CD4-positive, alpha-beta T cell treated with Interleukin-4 for 4 hours (primary cell): ENCODE measurements at places on chromosomes 4 and X.

- DNase-seq, result no peak
Observed at GRCh38 chr4:156830351-156830750, 141.2 kb downstream of the PDGFC start.

GRCh38 chrX:132648895-132649294 is 160.1 kb upstream of the MBNL3 start:
- DNase-seq, result no peak

DNA sequence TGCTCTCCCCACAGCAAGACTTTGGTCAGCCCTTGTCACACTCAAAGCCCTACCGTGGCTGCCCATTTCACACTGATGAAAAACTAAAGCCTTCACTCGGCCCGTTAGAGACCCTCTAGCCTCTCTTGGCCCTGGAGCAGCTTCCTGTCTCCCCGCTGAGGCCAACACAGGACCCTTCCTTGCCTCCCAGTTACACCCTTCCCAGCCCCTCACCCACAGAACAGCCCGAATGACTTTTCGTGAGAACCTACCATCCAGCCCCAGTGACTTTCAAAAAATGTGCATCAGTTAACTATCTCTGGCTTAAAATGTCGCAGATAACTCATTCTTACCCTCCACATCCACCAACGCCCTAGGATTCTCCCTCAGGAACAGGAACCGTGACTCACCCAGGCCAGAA is 756 bp upstream of the TAF9B start:
- DNase-seq, result no peak

DNA sequence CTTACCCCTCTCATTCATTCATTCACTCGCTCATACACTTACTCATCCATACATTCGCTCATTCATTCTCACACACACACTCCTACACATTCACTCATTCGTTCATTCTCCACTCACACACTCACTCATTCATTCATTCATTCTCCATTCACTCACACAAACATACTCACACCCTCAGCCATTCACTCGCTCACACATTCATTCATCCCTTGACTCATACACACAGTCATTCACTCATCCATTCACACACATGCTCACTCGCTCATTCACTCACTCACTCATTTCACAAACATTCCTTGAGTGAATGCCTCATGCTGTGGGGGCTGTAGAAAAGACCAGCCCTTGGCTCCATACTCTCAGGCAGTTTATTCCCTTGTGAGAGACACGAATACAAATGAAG is 151.1 kb upstream of the MAMLD1 start:
- no peak for DNase-seq

DNA sequence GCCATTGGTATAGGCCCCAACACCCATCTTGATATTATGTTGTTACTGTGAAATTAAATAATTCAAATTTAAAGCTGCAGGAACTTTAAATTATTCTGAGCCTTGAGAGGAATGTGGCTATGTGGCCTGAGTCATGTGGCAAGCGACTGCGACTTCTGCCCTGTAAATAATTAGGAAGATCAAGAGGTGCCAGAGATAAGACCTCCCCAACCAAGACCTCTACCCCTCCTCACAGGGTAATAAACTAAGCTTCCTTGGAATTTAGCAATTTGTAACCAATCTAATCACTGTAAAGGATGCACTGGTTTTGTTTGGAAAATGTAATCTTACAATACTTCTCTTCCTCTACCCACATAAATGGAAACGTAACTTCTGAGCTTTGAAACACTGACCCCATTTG is 501.9 kb downstream of the RAPGEF2 start:
- DNase-seq, result no peak

DNA sequence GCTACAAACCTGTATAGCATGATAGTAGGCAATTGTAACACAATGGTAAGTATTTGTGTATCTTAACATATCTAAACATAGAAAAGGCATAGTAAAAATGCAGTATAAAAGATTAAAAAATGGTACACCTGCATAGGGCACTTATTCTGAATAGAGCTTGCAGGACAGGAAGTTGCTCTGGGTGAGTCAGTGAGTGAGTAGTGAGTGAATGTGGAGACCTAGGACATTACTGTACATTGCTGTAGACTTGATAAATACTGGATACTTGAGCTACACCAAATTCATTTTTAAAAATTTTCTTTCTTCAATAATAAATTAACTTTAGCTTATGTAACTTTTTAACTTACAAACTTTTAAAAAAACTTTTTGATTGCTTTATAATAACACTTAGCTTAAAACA is 68.2 kb upstream of the MAML3 start:
- DNase-seq, result no peak

DNA sequence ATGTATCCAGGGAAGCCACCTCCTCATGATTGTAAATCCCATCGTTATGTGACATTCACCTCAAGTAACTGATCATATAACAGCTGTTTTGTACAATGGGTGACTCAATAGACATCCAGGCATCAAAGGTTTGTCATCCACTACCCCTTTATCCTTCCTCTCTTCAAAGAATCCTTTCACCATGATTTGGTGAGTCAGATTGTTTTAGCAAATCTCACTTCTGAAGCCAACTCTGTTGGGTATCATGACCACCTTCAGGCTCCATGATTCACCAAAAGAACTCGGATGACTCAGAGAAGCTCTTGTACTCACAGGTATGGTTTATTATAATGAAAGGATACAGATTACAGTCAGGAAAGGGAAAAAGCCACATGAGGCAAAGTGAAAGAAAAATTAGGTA is 132.1 kb downstream of the PWWP3B start:
- no peak for DNase-seq

GRCh38 chr4:140497405-140497746 is 717 bp downstream of the MGAT4D start:
- DNase-seq, result no peak

- DNase-seq, result no peak
Observed at GRCh38 chr4:22508376-22508775, 7.5 kb downstream of the ADGRA3 start.

DNA sequence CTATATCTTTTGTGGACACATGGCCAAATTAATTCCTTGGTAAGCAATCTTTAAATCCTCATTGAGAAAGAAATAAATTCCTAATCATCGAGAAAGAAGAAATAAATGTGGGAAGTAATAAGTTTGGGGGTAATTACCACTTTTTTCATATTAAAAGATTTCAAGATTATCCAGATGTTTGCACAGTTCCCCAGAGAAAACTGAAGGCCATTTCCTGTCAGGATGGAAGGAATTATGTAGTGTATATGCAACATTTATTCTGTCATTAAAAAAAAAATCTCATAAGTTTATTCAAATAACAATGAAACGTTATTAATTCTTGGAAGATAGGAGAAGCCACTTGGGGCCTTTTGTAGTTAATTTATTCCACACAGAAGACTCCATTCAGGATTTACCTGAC is 385.6 kb upstream of the NR3C2 start:
- DNase-seq, result no peak

DNA sequence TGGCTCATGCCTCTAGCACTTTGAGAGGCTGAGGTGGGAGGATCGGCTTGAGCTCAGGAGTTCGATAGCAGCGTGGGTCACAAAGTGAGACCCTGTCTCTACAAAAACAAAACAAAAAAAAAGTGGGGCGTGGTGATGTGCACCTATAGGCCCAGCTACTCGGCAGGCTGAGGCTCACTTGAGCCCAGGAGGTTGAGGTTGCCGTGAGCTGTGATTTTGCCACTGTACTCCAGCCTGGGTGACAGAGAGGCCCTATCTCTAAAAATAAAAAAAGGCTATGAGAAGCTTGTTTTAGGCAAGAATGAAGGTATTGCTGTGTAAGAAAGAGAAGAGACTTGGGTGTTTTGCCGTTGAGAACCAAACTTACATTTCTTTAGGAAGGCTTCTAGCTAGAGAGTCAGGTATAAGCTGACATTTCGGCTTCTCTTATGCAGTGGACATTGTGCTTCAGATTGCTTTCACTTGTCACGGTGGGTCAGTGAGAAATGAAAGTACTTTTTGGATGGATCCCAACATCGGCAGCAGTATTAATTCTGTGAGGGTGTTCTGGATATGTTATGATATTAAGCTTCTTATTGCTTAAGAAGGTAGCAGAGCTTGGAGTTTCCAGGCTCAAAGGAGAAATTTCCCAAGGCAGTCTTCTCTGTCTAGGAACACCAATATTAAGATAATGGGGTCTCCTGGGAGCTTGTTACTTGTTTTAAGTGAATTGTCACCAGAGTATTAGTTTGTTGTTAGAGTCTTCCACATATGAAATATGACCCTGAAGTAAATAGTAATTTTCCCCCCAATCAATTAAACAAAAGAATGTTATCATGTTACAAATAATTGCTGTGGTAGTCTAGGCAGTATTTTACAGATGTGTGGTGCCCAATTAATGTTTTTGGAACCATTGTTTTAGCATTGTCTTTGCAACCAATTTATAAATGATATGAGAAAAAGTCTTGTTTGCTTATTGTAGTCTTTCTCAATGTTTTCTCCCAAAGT is 17.6 kb downstream of the TMEM131L start:
- DNase-seq, result no peak

DNA sequence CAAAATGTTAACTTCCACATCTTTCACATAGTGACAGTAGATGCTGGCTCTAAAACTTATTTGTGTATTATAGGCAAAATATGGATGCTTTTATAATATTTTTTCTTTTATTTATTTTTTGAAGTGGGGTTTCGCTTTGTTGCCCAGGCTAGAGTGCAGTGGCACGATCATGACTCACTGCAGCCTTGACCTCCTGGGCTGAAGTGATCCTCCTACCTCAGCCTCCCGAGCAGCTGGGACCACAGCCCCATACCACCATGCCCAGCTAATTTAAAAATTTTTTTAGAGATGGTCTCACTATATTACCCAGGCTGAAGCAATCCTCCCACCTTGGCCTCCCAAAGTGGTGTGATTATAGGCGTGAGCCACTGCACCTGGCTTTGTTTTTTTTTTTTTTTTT is 48.6 kb downstream of the ZFX start:
- DNase-seq, result no peak

- DNase-seq, result no peak
Observed at GRCh38 chr4:156558373-156559025, 413.1 kb downstream of the PDGFC start.

GRCh38 chr4:176393306-176394013 is 73.7 kb downstream of the SPCS3 start:
- DNase-seq, result no peak

- peak; percentile 32 for DNase-seq
Observed at GRCh38 chr4:70559211-70559830, 32.7 kb upstream of the AMBN start.

DNA sequence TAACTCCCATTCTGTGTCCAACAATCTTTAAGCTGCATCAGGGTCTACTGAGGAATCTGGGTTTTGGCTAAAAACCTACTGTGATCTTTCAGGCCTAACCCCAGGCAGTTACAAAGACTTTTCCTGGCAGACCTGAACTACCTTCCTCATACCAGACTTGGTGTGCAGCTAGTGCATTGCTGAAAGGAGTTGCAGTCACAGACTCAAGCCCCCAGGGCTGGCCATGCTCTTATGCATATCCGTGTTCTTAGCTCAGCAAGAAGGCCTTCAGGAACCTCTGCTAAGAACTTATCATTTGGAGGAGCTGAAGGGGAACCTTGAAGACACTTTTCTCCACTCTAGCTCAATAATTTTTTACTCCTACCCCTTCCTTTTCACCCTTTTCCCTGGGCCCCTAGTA is 147.5 kb downstream of the INPP4B start:
- DNase-seq, result no peak

DNA sequence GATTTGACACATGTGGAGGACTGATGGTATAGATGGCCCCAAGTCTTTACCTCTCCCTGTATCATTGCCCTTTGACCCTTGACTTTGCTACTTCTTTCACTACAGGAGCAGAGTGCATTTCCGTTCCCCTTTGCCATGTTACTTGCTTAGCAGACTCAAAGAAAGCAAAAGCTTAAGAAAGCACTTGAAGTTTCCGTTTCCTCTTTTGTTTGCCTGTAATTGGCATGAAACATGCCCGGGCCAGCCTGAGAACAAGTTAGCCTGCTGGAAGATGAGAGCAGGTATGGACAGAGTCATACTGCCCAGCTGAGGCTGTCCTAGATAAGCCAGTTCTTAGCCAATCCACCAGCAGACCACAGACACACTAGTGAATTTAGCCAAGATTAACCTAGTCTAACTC is 206.0 kb downstream of the BCOR start:
- DNase-seq, result no peak

DNA sequence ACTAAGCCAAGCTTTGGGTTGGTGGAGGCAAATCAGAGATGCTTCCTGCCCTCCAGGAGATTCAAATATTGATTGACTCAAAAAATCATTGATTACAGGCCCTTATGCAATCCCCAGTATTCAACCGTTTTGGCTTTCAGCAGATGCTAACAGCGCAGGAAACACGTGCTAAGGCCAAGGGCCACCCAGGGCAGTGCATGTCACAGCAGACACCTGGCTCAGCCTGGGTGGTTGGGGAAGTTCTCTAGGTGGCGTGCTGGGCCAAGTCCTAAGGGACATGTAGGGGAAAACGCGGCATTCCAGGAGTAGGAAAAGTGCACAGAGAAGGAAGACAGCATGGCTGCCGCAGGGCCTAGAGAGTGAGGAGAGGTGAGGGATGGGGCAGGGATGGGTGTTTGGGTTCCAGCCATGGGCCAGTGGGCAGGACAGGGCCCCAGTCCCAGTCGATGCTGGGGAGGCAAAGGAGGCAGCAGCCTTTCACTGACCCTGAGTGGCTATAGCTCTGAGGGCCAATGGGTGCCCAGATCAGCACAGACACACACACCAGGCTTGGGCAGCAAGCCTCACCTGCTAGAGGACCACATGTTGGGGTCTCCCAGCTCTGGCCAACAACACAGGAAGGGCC is 239.1 kb downstream of the EVC2 start:
- no peak for DNase-seq

DNA sequence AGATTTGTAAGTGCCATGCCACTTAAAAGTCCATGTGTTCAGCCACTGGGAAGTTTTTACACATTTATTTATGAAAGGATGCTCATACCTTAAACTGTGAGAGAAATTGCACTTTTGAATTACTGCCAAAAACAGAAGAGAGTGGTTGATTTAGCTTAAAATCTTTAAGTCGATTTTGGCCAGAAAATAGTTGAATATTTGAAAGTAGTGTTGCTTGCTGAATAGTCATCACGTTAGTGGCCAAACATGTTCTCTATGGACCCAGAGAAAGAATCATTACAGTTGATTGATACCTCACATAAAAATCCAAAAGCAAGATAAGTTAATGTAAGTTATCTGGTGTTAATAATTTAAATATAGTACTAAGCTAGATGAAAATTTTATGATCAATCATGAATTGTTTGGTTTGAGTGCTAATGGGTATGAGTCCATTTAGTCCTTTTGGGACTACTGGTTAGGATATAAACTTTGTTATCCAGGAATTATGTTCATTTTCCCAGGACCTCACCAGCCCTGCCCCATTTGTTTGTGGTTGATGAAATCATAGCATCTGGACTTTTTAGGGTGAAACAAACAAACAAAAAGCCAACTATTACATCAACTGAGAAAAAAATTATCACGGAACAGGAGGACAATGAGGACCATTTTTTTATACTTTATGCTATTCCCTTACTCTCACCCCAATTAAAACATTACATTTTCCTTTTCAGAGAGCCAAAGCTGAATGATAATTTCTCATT is 6.3 kb downstream of the GIMD1 start:
- no peak for DNase-seq

DNA sequence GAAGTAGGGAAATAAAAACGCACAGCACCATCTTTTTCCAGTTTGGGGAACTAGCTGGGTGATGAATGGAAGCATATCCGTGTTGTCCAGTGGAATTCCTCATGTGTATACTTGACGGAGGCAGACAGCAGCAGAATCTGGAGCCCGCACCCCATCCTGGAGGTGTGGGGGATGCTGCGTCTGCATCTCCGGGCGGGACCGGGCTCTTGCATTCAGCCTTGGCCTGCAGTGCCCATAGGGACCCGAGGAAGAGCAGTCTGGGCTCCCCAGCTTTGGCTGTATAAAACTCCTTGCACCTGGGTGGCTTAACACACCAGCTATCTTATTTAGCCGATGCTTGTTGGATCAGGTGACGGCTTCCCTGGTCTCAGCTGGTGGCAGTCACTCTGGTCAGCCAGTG is 39.7 kb upstream of the LRPAP1 start:
- DNase-seq, result no peak
